Ascending aorta (tissue), 2 donors: ENCODE measurements at places on chromosomes 4 and X. TPM values are rescaled to one million over a fixed set of nuclear protein-coding genes. Genes with fewer than 3 reads are reported as not detected.

HS6ST2 gene
- total RNA-seq: not detected

- DNase-seq: no peak
Measured at GRCh38 chrX:8273451-8273895, 102.4 kb upstream of the VCX2 start.

CITED1 gene
- not detected for total RNA-seq

DNA sequence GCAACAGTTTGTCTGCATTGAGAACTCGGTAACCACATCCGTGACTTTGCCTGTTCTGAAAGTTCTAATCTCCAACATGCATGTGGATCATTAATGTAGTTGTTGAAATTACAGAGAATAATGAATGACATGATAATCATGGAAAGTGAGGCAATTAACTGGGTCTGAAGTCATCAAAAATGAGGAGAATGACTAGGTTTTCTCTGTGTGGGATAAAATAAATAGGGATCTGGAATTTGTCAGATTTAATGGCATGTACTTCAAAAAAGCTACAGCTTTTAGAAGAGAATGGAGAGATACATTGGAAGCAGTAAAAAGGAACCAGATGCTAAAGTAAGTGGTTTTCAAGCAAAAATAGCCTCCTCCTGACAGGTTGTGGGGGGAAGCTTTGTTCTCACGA, 59.3 kb downstream of the AFM start:
- no peak for DNase-seq

- no peak for DNase-seq
Measured at GRCh38 chr4:101083131-101083530, 264.2 kb downstream of the PPP3CA start.

- no peak for DNase-seq
Measured at GRCh38 chrX:24463077-24463476, 2.0 kb upstream of the PDK3 start.

- DNase-seq: no peak
Measured at GRCh38 chrX:19343085-19343534, 617 bp upstream of the PDHA1 start.

- DNase-seq: no peak
Measured at GRCh38 chrX:2188840-2189239, 311.9 kb downstream of the DHRSX start.

DNA sequence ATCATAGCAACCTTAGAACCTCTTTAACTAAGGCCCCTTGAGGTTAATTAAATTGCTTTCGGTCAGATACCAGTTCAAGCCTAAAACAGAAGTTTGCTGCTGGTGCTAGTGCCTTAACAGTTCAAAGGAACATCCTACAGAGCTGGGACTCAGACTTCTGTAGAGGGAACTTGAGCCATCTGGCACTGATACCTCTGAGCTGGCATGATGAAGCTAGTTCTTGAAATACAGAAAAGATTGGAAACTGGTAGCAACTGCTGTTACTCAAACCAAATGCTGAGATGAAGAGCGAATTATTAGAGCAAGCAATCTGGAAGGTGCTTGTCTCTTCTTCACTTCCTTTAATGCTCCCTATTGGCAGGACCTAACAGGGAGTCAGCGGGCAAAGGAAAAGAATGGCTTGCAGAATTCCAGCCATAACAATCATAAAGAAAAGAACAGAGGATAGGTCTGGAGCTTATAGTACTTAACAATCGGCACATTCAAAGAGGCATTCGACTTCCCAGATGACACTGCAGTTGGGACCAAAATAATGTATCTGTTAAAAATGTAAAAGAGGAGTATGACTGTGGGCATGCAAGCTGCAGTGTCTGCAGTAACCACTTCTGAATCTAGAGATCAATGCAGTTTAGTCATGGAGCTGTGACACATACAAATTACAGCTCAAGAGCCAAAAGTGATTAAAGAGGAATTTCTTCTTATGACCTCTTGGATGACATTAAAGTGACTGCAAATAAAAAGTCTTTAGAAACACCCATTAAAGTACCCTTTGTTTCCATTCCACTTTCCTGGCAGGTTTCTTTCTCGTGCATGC, 298.9 kb downstream of the PDGFC start:
- DNase-seq: no peak

ARHGAP36 gene
- not detected for total RNA-seq
